ENCODE measurements at places on chromosomes 4 and X.

- no peak for DNase-seq
These were observed 40.3 kb downstream of the EFNB1 start for GRCh38 chrX:68868902-68869800.

DNA sequence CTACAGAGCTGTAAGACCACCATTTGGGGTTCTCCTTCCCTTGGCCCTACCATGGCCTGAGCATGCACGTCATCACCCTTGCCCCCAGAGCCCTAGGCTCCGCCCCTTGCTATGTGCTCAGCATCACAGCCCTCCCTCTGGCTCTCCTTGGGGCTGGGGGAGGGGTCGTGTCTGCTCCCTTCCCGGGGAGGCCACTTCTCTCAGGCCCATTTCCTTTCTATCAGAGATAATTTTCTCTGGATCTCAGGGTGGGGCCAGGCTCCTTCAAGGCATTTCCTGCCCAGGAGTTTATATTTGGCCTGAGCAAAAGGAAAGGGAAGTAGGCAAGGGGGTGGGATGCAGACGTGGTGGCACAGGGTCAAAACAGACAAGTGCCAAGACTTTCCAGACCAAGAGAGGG lies 55.9 kb downstream of the STARD8 start:
- DNase-seq = no peak

DNA sequence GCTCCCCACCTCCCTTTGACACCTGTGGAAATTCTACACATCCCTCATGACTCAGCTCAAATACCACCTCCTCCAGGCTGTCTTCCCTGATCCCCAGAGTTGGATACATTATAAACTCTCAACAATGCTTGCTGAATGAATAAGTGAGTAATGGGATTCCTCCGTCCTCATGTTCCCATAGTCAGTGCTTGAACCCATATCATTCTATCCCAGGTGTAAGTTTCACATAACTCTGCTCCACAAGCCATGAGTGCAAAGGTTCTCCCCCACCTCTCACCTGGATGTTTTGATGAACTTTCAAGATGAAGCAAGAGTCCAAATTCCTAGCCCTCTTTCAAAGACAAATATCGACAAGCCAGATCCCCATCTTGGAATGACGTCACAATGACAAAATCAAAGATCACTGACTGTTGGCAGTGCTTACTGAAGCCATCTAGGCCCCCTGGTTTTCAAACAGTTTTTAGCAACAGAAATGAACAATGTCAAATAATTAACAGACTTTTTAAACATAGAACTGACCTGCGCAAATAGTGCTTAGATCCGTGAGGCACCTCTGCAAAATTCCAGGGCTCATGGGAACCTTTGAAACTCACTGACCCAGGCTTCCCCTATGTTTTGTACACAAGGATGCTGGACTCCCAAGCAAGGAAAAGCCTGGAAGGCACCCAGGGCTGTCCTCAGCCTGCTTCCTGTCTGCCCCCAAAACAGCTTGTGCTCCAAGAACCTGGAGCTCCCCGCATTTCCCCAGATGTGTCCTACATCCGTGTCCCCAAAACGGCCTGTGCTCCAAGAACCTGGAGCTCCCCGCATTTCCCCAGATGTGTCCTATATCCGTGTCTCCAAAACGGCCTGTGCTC lies 4.0 kb downstream of the SLC2A9 start:
- DNase-seq = no peak

GRCh38 chrX:31572360-31572759 lies 500.5 kb upstream of the FTHL17 start:
- no peak for DNase-seq

DNA sequence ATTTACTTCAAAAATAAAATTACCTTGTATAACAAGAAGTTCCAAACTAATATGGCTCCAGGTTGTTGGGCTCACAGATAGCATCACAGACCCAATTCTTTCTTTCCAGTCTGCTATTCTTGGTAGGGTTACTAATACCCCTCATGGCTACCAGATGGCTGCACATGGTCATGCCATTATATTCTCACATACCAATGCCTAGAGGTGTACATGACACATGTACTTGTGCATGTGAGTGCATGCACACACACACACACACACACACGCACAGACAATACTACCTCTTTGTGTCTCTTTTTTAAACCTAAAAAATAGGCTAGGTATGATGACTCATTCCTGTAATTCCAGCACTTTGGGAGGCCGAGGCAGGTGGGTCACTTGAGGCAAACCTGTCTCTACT lies 31.1 kb downstream of the FBXO8 start:
- no peak for DNase-seq

DNA sequence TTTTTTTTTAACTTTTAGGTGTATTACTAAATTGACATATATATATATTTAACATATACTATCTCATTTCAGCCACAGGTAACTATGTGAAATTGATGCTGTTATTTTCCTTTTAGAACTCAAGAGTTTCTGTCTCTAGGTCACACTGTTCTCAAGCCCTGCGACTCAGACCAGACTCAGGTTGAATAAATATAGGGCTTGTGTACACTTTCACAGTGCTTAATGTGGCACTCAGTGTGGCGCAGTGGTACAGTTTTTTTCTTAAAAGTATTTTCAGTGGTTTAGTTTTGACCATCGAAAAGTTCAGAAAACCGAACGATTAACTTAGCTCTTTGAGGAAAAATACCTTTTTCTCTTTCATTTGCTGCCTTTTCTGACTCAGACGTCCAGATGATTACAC lies 24.7 kb downstream of the PACRGL start:
- DNase-seq = no peak

DNA sequence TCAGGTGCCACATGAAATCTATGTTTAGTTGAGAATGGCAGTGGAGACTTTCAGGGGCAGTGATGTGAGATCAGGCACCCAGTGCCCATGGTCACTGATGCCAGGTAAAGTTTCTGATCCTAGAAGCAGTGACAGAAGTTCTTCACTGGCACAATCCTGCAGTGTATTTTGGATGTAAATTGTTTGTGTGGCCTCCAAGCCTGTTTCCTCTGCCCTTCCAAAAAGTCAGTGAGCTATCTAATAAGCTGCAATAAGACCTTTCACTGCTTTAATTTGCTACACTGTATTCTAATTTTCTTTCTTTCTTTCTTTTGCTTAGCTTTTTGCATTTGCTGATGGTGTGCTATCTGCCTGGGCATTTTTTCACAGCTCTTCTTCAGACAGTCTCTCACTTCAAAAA lies 1348.6 kb downstream of the ADGRL3 start:
- no peak for DNase-seq

GRCh38 chr4:145539671-145540070 lies 58.0 kb downstream of the SMAD1 start:
- no peak for DNase-seq

Data from NCI-H2081 (cell line).